NCI-H2029 (cell line): ENCODE measurements at places on chromosomes 2 and 18.

DNA sequence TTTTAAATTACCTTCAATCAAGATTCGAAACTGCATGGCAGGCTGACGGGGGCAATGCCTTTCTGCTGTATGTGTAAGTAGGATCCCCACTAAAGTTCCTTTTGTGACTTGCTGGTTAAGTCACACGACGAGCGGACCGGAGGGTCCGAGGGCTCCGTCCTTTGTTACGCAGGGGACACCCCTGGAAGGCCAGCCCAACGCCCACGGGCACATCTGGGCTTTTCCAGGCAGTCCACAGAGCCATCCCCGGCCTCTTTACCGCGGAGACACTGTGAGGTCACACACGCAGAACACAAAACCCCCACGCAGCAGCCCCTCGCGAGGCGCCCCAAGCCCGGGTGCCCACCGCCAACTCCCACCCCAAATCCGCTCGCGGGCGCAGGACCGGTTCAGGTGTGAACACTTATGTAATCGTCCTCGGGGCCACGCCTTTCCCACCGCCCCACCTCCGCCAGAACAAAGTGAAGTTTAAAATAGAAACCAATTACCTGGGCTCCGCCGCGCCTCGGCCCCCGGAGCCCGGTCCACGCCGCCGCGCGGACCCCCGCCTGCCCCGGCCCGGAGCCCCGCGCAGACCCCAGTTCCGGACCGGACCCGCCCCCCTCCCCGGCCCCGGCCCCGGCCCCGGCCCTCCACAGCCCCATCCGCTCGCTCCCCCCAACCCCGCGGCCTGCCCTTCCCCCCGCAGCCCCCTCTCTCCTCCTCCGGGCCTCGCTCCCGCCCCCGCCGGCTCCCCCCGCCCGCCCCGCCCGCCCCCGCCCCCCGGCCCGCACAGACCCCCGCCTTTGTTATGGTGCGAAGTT lies 4.2 kb downstream of the ZNF516 start:
- DNase-seq, result no peak

DNA sequence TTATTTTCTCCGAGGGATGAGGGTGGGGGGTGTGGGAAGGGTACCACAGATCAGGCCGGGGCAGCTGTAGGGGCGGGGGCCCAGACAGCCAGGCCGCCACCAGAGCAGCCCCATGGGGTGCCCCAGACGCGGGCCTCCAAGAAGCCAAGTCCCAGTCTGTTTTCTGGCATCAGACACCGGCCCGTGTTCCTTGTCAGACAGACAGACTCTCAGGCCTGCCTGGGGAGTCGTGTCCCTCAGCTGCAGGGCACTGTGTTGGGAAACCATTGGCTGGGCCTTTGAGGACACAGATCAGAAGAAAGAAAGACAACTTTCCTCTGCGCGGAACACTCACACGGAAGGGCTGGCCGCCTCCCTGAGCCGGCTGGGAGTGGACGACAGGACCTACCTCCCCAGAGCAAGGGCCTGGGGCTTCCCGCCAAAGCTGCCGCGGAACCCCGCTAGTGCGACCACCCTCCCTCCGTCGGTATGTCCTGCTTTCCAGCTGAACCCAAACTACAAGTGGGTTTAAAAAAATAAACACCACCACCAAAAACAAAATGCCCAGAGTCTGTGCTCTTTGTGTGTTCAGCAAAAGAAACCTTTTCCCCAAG lies 88.0 kb downstream of the SMAD7 start:
- no peak for DNase-seq

GRCh38 chr2:233058717-233059546 lies 1.2 kb upstream of the INPP5D start:
- DNase-seq, result no peak

DNA sequence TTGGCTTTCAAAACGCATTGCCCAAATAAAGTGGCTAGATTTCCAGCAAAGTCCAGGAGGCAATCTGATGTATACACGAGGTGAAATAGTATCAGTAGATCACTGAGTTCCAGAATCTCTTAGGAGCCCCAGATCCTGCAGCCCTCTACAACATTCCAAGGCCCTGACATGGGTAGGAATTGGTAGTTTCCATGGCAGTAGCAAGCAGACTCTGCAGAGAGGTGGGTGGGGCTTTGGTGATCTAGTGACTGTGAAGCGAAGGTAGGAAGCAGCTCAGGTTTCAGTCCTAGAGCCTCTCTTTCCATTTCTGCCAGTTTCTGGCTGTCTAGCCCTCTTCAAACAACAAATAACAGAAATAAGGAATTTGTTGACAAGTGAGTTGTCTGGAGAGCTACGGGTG lies 13.8 kb upstream of the SGPP2 start:
- peak; percentile 58 for DNase-seq

GRCh38 chr2:22795287-22795866 lies 589.6 kb upstream of the KLHL29 start:
- no peak for DNase-seq

DNA sequence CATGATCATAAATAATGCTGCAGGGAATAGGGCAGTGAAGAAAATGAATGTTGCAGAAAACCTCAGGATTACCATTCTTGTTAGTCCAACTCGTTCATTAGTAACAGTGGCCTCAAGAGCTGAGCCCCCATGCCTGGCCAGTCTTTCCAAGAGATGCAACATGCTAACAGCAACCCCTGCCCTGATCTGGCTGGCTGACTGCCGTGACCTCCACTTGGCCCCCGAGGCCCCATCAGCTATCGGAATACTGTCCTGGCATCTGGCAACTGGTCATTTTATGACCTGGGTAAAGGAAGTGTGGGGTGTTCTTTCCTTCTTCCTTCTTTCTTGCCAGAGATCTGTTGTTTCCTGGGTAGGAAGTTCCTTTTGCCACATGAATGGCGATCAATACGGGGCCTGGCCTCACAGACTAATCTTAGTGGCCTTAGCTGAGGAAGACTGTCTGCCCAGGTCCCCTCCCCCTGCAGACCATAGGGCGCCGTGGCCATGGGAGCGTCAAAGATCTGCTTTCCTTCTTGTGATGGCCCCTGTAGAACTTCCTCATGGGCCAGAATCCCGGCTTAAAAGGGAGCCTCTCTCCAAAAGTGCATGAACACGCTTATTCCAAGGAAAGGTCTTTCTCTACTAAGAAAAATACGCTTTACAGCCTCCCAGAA lies 10.6 kb upstream of the TRABD2A start:
- no peak for DNase-seq
